Uterus (tissue), 4 donors: ENCODE measurements at places on chromosomes 5 and 9.

- DNase-seq: no peak
Measured at GRCh38 chr5:25150819-25151218, 506.0 kb upstream of the CDH10 start.

DNA sequence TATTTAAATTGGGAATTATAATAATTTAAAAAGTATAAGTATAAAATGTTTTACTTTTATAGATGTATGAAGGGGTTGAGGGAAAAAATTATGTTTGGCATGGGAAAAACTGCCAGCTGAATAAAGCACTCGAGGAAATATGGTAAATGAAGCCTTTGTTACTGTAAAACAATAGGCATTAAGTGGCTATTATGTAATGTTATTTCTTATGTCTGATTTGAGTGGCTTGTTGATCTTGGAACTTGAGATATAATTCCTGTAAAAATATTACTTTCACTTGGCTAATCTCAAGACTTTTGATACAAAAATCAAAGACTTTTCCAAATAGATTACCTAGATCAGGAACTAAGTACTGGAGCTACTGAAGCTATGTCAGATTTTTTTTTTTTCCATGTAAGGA lies 182.9 kb downstream of the CD180 start:
- DNase-seq: no peak

GRCh38 chr9:117465706-117466105 lies 50.8 kb upstream of the ASTN2 start:
- DNase-seq: no peak

DNA sequence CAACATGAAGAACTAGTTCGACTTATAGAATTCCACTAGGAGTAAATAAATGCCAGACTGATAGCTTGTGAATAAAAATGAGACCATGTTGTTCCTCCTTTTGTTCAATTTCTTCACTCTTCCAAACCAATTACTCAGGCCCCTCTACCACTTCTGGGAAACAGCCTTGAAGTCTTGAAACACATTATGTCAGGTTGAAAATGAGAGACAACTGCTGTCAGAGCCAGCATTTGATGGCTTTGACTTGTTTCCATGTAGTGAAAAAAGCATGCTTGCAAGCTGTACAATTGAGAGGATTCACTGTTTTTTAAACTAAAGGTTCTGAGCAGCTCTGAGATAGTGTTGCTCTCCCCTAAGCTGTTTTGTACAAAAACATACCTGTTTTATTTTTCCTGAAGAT lies 337.1 kb upstream of the SGCD start:
- no peak for DNase-seq

GRCh38 chr5:116371935-116372334 lies 202.7 kb downstream of the SEMA6A start:
- DNase-seq: no peak

GRCh38 chr5:52577546-52577945 lies 210.2 kb upstream of the ITGA1 start:
- no peak for DNase-seq

DNA sequence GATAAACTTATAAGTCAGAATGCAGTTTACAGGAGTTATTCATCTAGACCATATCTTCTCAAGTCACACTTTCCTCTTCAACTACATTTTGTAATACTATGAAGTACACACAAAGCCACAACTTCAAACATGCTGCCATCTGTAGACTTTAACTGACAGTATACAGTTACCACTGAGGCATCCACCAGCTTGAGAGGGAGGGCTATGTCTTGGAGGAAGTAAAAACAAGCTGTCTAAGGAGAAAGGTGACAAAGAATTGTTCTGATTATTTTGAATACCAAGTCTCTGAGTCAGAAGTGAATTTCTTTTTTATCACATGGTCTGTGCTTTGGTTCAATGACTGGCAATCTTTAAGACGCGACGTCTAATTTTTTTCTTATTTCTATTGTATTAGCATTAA lies 97.6 kb upstream of the CDH10 start:
- DNase-seq: no peak

DNA sequence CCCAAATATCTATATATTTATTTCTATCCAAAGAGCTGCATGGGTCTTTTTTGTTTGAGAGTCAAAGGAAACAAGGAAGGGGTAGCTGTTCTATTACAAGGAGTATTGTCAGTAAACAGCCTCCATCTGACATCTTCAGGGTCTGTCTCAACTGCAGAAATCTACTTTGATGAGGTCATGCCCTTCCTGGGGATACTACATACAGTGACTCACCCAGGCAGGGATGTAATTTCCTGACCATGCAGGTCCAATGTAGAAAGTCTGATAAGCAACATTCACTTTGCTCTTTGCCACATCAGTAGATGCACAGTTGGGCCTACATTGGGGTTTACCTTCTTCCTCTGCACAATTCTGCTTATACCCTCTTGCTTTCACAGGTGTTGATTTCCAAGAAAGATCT lies 165.5 kb downstream of the TLR4 start:
- DNase-seq: no peak

DNA sequence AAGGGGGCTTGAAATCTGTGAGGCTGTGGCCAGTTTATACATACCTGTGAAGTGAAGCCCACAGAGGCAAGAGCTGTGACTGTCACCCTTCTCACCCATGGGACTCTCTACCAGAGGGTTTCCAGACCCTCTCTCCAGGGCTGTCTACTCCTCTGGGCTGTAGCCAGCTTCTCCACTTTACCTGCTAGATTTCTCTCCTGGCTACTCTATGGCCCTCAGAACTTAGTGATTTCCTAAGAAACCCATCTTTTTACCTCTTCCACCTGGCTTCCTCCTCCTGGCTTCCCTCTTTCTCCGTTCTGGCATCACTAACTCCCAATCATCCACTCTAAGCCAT lies 78.0 kb downstream of the SEC61B start:
- no peak for DNase-seq

DNA sequence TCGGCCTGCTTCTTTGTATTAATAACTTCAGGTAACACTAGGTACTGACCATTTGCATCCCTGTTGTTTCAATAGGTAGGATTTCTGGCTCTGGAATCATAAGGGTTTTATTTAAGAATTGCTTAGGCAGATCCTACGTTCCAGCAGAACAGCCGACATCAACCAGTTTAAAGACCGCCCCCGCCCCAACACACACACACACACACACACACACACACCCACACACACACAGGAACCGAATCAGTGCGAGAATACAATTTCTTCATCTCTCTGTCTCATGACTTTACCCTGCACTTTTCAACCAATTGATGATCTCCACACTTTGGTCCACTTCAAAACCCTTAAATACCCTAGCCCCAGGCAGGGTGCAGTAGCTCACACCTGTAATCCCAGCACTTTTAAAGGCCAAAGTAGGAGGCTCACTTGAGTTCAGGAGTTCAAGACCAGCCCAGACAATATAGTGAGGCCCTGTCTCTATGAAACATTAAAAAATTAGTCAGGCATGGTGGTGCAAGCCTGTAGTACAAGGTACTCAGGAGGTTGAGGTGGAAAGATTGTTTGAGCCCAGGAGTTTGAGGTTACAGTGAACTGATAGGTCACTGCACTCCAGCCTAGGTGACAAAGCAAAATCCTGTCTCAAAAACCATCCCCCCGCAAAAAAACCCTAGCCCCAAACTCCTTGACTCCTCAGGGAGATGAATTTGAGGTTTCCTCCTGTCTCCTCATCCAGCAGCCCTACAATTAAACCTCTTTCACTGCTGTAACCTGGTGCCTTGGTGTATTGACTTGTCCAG lies 2.7 kb upstream of the MTMR12 start:
- DNase-seq: no peak

DNA sequence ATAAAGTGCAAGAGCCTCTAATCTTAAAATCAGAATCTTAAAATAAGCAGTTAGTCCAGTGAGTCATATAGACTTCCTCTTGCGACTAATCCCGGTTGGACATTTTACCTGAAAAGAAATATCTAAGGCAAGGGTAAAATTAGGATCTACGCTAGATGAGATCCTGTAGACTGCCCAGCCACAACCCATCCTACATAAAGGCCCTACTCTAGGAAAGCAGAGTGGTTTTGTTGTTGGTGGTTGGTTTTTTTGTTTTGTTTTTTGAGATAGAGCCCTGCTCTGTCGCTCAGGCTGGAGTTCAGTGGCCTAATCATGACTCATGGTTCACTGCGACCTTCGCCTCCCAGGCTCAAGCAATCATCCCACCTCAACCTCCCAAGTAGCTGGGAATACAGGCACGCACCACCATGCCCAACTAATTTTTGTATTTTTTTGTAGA lies 6.9 kb downstream of the TSC1 start:
- no peak for DNase-seq

DNA sequence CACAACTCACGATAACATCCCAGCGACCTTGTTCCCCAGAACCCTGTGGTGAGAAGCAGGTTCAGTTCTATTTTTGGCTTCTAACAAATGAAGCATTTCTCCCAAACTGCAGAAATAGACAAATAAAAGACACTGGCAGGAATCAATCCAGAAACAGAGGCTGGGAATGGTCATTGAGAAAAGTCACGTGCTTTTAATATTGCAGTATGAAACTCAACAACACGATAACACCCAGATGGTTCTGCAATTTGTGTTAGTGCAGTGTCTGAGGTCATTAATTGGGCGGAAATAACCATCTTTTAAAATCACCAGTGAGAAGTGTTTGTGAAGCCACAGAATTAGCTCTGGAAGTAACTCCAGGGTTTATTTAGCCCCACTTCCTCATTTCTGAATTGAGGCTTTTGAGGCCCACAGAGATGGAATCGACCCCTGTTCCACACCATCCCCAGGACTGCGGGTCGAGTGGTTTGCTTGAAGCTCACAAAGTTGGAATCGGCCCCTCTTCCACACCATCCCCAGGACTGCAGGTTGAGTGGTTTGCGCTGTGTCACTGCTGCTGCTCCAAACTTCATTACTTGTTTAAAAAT lies 164.7 kb upstream of the IRX4 start:
- no peak for DNase-seq

GRCh38 chr9:2145746-2146145 lies 130.6 kb downstream of the SMARCA2 start:
- DNase-seq: no peak

DNA sequence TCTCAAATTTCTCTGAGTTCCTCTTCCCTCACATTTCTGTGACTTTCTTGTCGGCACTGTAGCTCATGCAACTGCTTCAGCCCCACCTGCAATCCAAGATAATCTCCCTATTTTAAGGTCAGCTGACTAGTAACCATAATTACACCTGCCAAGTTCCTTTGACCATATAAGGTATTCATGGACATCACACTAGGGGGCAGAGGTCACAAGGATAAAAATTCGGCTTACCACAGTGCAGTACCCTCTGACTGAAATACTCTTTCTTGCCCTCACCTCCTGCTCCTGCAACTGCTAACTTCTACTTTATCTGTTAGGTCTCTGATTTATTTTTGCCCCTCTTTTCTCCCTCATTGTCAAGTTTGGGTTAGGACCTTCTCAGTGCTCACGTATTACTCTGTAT lies 144.2 kb downstream of the GDNF start:
- no peak for DNase-seq

GRCh38 chr9:134968011-134968822 lies 50.5 kb upstream of the FCN1 start:
- no peak for DNase-seq

DNA sequence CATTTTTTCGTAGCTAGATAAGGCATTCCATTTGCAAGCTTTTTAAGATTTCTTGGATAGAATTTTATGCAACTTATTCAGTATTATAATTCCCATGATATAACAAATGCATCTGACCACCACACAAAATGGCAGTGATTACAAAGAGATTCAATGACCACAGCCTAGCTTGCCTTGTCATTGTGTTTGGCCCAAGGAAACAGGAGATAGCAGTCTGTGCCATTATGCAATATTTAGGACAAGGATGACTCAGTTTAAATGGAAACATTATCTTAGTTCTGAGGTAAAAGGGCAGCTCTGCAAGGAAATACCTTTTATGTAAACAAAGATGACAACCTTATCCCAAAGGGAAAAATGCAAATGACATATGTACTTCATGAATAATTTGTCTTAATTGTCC lies 89.8 kb downstream of the NUDT12 start:
- no peak for DNase-seq

- DNase-seq: no peak
Measured at GRCh38 chr5:71891856-71892255, 172.8 kb downstream of the CARTPT start.

DNA sequence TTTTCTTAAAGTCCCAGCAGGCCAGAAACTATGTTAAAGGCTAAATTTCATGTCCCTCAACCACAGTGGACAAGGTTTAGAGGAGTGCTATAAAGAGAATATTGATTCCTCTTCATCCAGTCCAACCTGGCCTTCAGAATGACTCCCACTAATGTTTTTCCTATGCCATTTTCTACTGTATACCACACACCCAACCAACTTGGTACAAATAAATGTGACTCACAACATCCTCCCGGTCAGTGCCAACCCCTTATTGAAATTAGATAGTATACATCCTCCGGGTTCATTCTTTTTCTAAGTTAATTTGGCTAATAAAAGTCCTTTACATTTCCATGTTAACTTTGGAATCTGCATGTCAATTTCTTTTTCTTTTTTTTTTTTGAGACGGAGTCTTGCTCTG lies 215.1 kb downstream of the TSSK1B start:
- DNase-seq: no peak

DNA sequence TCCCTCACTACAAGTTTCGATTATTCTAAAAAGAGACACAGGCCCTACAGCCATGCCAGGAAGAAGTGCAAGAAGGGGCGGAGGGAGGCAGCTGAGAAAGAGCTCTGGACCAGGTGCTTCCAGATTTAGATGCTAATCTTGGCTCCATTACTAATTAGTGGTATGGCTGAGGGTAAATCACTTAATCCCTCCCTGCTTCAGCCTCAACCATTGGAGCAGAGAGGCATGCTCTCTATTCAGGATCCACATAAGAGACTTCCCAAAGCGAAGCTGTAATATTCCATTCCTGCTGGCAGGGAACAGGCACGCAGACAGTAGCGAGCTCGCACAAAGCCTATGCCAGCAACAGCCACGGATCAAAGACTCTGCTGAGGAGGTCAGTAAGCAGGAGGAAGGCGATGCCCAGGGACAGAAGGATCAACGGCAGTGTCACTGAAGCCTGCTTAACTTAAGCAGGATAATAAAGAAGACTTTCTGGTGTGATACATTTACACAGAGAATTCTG lies 24.2 kb downstream of the LIFR start:
- DNase-seq: no peak

DNA sequence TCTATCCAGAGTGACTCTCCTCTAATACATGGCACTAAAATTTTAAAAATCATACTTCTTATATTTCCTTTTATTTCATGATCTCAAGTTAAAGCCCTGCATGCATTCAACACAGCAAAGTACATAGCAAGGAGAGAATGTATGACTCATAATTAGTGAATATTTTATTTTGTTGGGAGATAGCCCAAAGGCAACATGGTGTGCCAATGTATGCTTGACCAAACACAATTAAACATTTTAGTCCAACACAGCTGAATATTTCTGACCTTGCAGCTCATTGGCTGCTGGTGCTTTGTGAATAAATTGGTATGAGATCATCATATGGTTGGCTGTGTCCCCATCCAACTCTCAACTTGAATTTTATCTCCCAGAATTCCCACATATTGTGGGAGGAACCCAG lies 103.5 kb downstream of the NPR3 start:
- DNase-seq: no peak

GRCh38 chr5:140546851-140547507 lies 483 bp upstream of the EIF4EBP3 start:
- no peak for DNase-seq
